Activated naive CD8-positive, alpha-beta T cell treated with anti-CD3 and anti-CD28 coated beads, Interleukin-2, amount 50 U/mL, for 24 hours (primary cell): ENCODE measurements at places on chromosomes 7 and 10.

DNA sequence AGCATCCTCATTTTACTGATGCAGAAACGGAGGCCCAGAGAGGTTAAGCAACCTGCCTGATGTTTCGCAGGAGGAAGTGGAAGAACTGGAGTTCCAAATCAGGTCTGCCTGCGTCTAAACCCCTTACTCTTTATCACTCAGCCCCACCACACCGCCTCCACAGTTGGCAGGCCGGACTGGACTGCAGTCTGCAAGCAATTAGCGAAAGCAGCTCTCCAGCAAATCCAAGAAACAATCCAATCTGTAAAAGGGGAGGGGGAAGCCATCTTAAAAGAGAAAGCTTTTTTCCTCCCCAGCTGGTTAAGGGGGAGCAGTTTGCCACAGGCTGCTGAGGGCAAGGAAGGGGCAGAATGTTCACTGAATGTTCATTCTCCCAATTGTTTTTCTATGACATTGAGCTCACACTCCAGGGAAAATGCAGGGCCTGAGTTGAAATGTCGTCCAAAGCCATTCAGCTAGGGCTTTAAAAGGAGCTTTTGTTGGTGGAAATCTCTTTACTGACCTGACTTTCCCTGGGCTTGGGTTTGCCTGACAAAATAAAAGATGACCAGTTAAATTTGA lies 350.1 kb downstream of the RNLS start:
- no peak for DNase-seq

GRCh38 chr10:118324140-118324539 lies 18.0 kb downstream of the FAM204A start:
- DNase-seq: no peak

- no peak for DNase-seq
These were observed 20.3 kb downstream of the UROS start for GRCh38 chr10:125802739-125803138.

DNA sequence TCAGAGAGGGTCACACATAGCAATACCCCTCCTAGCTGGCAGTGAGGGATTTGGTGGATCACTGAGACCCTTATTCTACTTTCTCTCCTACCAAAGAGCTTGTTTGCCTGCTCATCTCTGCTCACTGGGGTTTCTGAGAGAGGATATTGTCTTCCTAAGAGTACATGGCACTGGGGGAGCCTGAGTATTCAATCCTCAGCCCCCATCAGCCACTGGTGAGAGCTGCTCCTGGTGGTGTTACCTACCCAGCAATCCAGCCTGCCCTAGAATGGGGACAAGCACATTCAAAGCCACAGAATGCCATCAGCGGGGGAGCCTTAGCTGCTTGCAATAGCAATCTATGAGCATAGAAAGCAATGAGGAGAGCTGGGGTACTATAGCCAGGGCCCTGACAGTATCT lies 281.1 kb downstream of the WDR11 start:
- no peak for DNase-seq

GRCh38 chr10:59825932-59826331 lies 72.7 kb upstream of the MRLN start:
- no peak for DNase-seq
